ENCODE measurements at places on chromosomes 2 and 18. TPM values are rescaled to one million over a fixed set of nuclear protein-coding genes. Genes with fewer than 3 reads are reported as not detected.

DNA sequence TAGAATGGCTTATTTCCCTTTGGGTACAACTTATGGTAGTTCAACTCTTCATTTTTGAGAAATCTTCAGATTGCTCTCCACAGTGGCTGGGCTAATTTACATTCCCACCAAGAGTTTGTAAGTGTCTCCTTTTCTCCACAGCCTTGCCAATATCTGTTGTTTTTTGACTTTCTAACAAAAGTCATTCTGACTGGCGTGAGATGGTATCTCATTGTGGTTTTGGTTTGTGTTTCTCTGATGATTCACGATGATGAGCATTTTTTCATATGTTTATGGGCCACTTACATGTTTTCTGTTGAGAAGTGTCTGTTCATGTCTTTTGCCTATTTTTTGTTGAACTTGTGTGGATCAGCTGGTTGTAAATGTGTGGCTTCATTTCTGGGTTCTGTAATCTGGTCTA, 871.0 kb downstream of the EPHA4 start:
- DNase-seq: peak; percentile 87

DNA sequence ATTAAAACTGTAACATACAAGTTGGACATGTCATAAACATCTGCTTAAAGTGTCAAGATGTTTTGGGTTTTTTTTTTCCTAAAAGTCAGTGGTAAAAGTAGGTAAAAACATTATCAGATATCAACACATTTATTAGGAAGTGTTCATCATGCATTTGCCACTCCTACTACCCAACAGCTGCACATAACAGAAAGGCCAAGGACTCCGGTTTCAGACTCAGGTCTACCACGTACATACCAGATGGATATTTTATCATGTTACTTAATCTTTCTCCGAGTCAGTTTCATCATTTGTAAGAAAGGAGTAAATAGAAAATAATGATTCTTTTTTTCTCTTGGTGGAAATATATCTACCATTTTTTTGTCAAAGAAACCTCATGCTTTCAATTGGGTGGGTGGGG, 192.3 kb downstream of the UBE2E3 start:
- DNase-seq: no peak

DNA sequence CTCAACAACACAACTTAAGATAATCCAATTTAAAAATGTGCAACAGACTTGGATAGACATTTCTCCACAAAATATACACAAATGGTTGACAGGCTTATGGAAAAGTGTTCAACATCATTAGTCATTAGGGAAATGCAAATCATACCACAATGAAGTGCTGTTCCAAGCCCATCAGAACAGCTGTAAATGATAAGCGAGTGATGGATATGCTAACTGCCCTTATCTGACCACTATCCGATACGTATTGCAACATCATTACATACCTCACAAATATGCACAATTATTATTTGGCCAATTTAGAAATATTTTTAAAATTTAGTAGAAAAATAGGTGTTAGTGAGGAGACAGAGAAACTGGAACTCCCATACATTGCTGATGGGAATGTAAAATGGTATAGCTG, 62.2 kb downstream of the PPP4R1 start:
- no peak for DNase-seq

GRCh38 chr2:65999796-66000195, 435.1 kb upstream of the MEIS1 start:
- DNase-seq: no peak

- DNase-seq: no peak
These were observed 11.6 kb downstream of the OXER1 start for GRCh38 chr2:42752314-42752713.

DNA sequence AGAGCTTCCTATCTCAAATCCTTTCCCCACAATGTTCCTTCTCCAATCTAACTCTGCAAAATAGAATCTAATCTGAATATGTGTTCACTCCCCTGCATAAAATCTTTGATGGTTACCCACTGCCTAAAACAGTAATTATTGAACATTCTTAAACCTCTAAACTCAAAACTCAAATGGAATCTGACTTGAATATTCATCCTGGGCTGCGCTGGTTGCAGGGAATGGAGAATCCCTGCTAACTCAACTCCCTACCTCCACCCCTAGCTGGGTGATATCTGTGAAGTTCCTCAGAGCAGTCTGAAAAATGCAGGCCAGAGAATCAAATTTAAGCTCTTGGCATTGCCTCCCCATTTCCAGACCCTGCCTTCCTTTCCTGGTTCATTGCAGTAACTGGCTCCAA, 44.8 kb downstream of the ZNF521 start:
- no peak for DNase-seq

LRP1B gene
- total RNA-seq: 5.0 TPM

DNA sequence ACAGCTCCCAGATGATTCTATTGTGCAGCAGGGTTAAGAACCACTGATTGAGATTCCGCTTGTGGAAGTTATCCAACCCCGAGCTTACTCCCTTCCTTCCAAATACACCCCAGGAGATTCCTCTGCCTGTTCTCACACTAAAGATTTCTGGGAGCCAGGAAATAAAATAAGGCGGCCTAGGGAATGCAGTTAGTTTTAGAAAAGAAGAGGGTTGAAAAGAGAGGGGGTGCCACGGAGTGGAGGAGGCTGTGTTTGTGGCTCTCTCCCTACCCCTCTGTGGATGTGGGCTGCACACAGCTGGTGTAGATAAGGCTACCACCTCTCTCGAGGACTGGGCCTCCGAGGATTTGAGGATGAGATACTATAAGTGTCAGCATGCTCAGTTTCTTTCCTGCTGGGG, 25.1 kb upstream of the SP3 start:
- DNase-seq: no peak

DNA sequence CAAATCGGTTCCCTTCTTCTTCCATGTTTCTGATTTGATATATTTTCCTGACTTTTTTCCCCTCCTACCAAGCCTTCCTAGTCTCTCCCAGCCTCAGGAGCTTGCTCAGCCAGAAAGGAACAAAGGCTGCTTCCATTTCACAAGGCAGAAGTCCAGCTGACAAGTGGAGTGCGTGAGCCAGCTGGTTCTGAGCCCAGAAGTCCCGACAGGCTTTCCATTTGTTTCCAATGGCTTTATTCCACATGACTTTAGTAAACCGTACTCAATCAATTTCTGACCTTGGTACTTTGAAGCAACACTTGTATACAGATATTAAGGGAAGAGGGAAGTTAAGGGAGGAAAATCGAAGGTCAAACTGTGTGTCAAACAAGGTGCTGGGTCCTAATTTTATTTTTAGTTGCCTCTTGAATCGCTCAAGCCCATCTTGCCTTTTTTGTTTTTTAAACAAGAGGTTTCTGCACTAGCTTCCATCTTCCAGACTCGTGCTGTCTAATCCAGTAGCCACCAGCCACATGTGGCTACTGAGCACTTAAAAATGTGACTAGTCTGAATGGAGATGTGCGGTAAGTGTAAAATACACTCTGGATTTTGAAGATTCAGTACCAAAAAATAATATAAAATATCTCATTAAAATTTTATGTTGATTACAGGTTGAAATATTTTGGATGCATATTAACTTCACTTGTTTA, 36.2 kb downstream of the WIPF1 start:
- no peak for DNase-seq

DNAJB2 gene
- total RNA-seq: 110 TPM

GAREM1 gene
- total RNA-seq: 6.8 TPM

- DNase-seq: no peak
These were observed 112.2 kb upstream of the PXDN start for GRCh38 chr2:1856475-1856874.

DNA sequence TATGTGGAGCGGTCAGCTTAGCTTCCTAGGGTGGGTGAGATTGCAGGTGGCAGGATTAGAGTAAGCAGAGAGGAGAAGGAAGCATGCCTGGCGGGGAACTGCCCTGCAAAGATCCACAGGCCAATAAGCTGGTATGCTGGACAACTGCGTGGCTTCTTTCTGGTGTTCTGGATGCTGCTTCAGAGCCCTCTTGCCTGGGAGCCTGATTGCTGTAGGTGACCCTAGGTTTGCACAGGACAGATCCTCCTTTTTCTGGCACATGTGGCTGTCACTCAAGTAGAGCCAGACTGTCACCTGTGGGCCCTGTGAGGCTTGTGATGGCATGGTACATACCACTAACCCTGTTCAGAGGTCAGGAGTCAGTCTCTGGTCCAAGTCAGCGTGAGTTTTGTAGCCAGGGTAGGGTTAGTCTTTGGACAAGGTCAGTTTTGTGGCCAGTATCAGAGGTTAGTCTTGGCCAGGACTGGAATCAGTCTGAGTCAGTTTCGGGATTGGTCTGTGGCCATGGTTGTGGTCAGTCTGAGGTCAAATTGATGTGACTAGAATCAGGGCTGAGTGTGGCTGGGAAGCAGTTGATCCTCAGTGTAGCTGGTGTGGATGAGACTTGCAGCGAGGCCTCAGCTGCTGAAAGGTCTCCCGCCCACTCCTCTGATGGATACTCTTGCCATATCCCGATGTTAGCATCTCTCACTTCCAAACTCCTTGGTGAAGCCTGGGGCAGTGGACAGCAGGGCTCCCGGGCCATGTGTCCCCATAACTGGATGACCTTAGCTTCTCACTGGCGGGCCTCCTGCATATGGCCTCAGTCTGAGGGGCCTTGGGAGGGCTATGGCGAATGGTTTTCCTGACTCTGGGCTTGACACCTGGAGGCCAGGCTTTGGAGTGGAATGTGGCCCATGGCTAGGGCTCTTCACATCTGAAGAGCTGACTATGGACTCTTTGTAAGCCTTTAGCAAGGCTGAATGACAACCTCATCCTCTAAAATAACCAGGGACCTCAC, 260.5 kb downstream of the DYSF start:
- no peak for DNase-seq

DNA sequence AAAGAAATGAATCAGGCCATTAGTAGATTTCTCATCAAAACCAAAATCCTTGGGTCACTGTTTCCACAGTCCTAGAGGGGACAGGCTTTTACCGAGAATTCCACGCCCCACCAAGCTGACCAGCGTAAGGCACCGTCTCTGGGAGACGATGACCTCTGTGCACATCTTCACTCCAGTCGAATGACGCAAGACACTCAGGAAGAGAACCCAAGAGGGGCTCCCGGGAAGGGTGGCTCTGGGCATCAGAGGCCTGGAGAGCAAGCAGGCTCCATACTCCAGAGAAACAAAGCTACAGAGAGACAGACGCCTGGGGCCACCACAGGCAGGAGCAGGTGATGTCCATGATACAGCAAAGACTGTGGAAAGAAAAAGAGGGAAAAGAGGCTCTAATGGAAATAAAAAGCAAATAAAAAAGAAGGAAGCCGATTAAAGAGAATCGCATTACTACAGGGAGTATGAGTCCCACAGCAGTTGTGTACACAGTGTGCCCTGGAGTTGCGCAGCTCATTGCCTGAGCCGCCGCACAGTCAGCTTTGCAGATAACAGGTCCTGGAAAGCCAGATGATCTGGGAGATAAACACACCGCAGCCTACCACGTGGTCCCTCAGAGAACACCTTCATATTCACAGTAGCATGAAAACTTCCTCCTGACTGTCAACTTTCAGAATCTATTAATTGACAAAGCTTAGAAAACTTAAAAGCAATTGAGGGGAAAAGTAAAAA, 572.7 kb upstream of the SALL3 start:
- no peak for DNase-seq

DNA sequence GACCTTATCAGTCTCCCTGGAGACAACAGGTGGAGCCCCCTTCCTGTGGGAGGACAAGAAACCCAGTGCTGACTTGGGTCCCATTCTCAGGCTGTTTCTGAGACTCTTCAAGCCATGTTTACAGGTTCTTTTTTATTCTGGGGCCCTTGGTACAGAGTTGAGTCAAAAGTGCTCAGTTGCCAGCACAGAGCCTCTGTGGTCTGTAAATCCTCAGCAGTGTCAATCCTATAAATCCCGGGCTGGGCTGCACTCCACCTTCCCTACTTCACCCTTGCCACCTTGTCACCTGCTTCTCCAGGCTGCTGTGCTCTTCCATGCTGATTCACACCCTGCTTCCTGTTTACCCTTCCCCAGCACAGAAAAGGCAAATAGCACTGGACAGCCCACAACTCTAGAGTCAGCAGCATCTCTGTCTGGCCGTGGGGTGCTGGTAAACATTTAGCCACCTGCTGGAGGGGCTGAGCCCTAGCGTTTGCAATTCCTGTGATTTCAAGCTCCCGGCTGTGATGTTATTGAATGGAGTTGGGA, 74.7 kb downstream of the TNFRSF11A start:
- DNase-seq: peak; percentile 7

- no peak for DNase-seq
These were observed 62.4 kb upstream of the ATG16L1 start for GRCh38 chr2:233189025-233189424.

GRCh38 chr2:148614322-148615049, 30.1 kb upstream of the EPC2 start:
- DNase-seq: peak; percentile 66

GRCh38 chr18:9925369-9925768, 11.6 kb downstream of the VAPA start:
- DNase-seq: no peak

TUBA3D gene
- not detected for total RNA-seq

NDC80 gene
- total RNA-seq: 15.3 TPM

CXCR2 gene
- not detected for total RNA-seq

SH2D6 gene
- 0.78 TPM for total RNA-seq

STPG4 gene
- total RNA-seq: 0.64 TPM

DNA sequence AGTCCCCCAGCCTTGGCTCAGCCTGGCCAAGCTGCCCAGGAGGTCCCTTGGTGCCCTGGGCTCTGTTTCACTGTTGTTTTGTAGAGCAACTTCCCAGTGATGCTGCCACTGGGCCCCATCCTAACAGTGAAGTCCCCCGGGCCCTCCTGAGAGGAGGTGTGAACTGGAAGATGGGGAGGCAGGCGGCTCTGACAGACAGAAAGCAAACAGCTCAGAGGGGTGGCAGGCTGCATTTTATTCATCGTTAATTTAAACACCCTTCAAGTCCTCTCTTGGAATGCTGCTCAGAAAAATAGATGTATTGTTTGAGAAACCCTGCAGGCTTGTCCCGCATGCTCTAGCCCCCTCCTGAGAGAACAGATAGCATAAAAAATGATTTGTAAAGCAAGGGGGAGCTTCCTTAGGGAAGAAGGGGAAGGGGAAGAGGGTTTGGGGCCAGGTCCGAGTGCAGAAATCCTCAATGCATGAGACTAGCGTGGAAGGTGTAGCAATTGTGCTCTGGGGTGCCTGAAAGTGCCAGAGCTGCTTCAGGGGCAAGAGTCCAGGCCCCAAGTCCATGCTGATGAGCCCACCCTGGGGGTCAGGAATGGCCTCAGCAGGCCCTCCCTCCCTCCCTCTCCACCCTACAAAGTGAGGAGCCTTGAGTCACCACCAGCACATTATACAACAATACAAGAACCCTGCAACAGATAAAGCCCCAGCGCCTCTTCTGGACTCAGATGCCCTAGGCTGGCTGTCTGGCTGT, 113.6 kb downstream of the MSH2 start:
- no peak for DNase-seq

DNA sequence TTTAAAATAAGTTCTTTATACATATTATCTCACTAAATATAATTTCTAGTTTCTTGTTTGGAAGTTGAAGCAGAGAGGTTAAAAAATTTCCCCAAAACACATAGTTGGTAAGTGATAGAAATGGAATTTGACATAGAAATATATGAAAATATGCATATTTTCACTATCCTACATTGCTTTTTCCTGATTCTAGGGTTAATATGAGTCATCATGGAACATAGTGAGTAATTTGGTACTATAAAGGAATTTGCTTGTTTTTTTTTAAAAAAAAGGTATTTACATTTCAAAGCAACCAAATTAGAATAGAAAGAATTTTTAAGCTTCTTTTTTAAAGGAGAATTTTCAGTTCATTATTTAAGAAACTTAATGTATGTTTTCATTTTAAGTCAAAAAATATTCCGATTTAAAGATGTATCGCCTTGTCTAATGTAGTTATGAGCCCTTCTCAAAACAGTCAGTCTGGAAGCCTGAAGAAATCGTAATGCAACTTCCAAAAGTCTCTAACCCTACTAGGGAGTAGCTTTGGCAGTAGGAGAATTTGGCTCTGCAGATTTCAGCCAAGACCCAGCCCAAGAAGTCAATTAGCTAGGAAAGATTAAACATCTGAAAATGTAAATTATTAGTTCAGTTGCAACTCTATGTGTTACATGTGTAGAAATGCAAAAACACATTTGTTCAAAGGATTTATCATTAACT, 147.3 kb downstream of the RDH14 start:
- no peak for DNase-seq

Data from mammary epithelial cell (primary cell).